Left renal cortex interstitium (tissue), 4 donors: ENCODE measurements at places on chromosomes 2 and 18. TPM values are rescaled to one million over a fixed set of nuclear protein-coding genes. Genes with fewer than 3 reads are reported as not detected.

DNA sequence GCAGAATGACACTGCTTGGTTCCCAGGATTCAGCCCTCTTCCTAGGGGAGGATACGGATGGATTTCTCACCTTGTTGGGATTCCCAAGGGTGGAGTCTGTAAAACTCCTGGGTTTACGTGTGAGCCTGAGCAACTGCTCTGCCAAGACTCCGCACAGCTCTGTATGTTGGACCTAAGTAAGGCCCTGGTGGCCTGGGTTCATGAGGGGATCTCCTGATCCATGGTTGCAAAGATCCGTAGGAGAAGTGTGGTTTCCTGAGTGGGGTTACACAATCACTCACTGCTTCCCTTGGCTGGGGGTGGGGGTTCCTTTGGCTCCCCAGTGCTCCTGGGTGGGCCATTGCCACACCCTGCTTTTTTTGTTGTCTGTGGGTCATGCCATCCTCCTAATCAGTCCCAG lies 37.7 kb downstream of the ANKRD12 start:
- DNase-seq = no peak

DNA sequence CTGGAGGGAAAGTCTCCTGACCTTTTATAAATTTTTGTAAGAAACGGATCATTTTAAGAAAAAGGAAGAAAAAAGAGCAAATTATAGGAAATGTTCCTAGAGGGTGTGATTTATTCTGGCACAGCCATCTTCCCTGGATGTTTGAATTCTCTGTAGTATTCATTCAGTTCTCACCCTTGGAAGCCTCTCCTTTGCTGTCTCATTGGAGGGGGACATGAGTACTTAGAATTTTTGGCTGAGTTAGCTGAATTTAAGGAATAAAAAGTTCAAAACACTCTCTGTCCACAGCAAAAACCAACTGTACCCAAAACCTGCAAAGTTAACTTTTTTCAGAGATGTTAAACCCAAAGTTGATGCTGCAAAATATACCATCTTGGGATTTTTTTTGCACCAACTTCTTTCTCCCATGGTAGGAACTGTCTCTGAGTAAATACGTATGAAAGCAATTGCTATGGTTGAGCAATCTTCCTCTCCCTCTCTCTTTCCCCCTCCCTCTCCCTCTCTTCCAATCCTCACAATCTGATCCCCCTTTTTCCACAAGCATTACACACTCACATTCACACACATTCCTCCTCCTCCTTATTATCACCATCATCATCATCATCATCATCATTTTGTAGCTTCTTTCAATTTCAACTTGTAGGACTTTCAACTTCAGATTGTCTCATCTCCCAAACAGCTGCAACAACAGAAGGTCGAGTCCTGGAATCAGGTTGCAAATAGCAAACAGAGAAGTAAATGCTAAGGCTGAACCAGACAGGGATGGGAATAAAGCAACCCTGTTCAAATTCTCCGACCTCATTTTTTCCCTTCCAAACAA lies 183.7 kb downstream of the GFPT1 start:
- no peak for DNase-seq

DNA sequence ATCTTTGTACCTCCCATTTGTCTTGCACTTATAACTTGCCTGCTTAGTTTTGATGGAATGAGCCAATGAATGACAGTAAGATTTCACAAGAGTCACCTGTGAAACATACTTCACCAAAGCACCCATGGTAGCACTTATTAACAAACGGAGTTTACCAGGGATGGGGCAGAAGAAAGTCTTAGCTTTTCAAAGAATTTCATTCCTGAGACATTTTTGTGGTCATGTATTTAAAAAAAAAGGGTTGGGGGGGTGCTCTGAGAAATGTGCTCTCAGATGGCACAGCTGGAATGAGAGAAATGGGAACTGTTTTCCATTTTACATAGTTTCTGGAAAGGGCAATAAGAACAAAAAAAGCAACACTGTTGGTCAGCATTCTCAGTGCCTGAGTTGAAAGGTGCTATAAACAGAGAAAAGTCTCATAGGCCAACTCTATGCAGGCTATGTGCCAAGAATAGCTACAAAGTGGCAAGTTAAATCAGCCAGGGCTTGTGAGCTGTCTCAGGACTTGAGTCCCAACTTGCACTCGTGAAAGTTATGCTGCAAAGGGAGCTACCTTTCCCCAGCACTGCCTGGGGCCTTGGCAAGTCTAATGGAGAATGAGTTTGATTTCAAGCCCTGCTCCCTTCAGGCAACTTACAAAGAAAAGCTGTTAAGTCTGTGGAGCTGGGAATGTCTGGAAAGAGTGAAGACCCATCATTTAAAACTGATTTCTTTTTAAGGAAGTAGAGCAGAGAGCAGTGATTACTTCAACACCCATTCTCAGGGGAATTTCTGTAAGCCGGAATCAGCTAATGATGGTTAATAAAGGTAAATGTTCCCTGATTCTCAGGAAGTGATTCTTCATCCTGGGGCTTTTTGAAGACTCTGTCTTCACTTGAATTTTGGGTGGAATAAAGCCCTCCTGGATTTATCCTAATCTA lies 170.6 kb downstream of the SLC8A1 start:
- DNase-seq = no peak

GRCh38 chr2:5697562-5697961 lies 5.4 kb downstream of the SOX11 start:
- no peak for DNase-seq

DNA sequence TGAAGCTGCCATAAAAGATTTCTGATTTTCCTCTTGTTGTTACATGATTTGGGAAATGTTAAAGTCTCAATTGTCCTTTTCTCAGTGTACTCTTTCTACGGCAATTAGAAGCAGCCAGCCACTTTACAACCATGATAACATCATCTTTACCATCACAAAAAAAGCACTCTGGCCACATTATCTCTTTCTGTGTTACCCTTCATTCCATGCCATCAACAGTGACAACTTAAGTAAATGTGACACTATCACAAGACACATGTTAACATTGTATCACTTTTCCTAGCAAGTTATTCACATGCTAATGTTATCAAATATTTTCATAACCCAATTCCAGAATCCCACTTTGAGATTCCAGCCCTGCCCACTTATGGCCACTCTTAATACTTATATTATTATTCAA lies 131.2 kb downstream of the TMX3 start:
- DNase-seq = no peak

DNA sequence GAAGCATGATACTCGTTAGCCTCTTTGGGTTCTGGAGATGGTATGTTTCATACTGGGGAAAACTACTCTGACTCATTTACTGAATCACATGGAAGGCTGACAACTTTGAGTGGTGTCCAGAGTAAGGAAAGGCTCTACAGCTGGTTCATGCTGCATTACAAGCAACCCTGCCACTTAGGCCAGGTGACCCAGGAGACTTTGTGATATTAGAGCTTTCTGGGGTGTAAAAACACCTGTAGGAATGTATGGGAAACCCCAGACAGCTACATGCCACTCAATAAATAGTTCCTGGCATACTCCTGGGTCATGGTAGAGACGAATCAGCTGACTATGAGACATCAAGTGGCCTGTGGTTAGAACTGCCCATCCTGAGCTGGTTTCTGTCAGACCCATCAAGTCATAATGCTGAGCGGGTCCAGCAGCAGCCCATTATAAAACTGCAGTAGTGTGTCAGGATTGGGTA lies 21.3 kb upstream of the TCF7L1 start:
- DNase-seq = no peak

EFHD1 gene
- polyA plus RNA-seq = 65.6 TPM

GRCh38 chr2:232361646-232362045 lies 16.9 kb upstream of the ALPP start:
- DNase-seq = no peak

ACAA2 gene
- 262 TPM for polyA plus RNA-seq
